ENCODE measurements at places on chromosomes 2 and 18. TPM values are rescaled to one million over a fixed set of nuclear protein-coding genes. Genes with fewer than 3 reads are reported as not detected.

Gene FIGN
- 1.1 TPM for total RNA-seq

Gene PID1
- total RNA-seq, result 0.46 TPM

Gene MRPL53
- total RNA-seq, result 52.4 TPM

Gene ERCC3
- total RNA-seq, result 45.9 TPM

Gene RBM43
- total RNA-seq, result 2.7 TPM

Gene PROKR1
- total RNA-seq, result not detected

Gene TWIST2
- total RNA-seq, result 0.91 TPM

Gene PECR
- 4.6 TPM for total RNA-seq

Gene HOXD10
- 0.15 TPM for total RNA-seq

Gene FOXD4L1
- not detected for total RNA-seq

Gene HJURP
- total RNA-seq, result 23.1 TPM

Gene GCKR
- total RNA-seq, result 3.2 TPM

Data from epithelial cell of umbilical artery (primary cell).